Ammon's horn (tissue), 1 donor: ENCODE measurements at places on chromosomes 2 and 18.

DNA sequence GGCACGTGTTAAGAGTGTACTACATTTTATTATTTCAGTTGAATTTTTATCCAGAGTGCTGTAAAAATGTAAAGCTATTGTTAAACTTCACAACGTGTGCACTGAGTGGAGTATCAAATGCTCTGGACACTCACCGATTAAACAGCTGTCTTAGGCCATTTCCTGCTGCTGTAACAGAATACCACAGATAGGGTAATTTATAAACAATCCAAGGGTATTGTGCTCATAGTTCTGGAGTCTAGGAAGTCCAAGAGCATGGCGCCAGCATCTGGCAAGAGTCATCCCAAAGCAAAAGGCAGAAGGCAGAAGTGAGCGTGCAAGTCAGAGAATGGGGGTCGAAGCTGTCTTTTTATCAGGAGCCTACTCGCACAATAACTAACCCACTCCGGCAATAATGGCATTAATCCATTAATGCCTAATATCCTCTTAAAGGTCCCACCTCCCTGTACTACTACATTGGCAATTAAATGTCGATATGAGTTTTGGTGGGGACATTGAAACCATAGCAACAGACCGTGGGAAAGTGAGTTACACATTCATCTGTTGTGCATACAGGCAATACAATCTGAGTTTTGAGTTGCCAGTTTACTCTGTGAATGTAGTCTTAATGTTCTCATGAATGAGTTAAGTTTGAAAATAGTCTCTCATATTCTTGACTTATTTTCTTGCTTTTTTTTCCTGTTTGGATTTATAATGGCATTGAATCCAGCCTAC lies 64.8 kb downstream of the ARMC9 start:
- no peak for DNase-seq

DNA sequence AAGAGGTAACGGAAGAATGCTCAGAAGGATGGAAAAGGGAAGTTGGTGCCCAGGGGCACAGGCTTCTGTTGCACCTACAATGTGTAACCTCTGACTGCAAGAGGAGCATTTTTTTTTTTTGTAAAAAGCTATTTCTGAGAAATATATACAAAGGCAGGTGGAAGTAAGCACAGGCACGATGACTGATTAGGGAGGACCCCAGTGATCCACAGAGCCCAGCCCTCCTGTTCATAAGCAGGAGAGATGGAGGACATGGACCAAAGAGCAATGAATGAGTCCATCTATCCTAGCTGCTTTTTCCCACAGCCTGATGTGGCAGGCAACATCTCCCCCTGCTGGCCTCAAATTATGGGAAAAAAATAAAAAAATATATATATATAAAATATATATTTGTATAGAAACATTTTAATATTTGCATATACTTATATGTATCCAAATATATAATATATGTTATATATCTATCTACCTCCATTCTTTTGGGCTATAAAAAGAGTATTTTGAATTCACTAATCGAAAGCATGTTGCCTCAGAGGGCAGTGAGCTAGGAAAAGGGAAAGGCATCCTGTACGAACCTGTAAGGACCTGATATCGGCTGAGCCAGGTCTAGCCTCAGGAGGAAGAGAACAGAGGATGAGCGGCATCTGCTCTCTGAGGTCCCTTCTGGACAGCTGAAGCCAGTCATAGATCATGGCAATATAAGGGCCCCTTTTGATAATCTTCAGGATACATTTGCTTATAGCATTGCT lies 166.0 kb upstream of the STK17B start:
- DNase-seq, result peak; percentile 17

DNA sequence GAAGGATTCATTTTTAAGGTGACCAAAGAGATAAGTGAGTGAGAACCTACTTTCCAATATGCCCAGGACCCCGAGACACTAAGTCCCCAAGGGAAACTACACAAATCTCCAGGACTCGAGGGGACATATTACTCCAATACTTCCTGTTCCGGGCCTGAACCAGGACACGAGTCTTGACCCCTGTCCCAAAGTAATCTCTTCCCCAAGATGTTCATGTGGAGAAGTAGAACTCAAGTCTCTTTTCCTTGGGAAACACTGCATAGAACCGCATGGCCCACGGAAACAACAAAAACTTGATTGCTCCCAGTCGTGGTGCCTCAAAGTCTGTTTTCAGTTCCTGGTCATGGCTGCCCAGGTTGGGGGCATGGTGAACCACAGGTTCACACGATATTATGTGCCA lies 87.2 kb upstream of the ZEB2 start:
- DNase-seq, result no peak

DNA sequence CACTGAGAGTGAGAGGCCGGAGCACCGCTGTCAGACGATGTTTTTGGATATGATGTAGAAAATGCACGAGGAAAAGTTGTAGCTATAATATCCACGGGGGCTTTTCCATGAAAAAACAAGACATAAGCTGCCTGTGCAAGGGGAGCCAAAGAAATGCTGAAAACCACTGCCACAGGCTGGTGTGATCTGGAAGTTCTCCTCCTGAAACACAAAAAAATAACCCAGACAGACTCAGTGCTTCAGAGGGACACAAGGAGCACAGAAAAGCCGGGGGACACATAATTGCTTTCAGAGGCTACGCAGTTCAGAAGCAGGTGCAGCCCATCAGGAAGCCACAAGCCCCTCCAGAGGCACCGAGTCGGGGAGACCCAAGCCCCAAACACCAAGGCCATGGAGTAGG lies 98.2 kb downstream of the ZNF516 start:
- no peak for DNase-seq

GRCh38 chr2:71700041-71700657 lies 246.8 kb downstream of the DYSF start:
- DNase-seq, result no peak

DNA sequence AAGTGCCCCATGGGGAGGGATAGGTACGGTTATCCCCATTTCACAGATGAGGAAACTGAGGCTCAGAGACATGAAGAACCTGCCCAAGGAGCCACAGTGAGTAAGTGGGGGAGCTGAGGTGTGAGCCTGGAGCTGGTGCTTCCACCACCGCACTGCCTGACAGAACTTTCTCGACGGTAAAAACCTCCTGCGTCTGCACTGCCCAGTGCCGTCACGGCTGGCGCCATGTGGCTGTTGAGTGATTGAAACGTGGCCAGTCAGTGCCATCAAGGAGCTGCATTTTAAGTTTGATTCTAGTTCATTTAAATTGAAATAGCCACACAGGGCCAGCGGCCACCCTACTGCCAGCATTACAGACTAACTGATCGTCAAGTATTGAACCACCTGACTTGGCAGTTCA lies 217.1 kb downstream of the AGAP1 start:
- no peak for DNase-seq

- no peak for DNase-seq
Observed at GRCh38 chr2:145987793-145988192, 1467.9 kb upstream of the ZEB2 start.

GRCh38 chr2:240707821-240708220 lies 16.2 kb downstream of the AQP12A start:
- DNase-seq, result no peak

GRCh38 chr2:108392029-108392428 lies 14.3 kb downstream of the SULT1C4 start:
- no peak for DNase-seq

- peak; percentile 62 for DNase-seq
Observed at GRCh38 chr2:152611458-152612231, 105.6 kb downstream of the PRPF40A start.

- DNase-seq, result no peak
Observed at GRCh38 chr2:230449901-230450467, 34.0 kb downstream of the SP100 start.

GRCh38 chr2:237643582-237644380 lies 16.4 kb downstream of the LRRFIP1 start:
- DNase-seq, result no peak

GRCh38 chr2:102065675-102066252 lies 74.0 kb downstream of the IL1R2 start:
- DNase-seq, result no peak

DNA sequence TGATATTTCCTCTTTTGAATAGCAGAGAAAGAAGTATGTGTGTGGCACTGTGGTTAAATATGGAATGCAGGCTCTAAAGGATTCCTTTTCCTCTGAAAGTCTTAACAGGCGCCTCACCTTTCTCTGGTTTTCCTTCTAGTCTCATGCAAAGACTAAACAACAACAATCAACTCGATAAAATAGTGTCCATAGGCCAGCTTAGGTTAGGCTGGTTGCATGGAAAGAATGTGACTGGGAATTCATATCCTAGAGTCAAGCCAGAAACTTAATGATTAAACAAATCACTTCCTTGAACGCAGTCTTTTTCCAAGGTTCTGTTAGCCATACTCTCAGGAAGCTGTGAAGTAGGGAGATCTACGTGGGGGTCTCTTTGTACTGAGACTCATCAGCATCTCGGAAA lies 800.8 kb upstream of the ID2 start:
- DNase-seq, result no peak

GRCh38 chr2:16626497-16626896 lies 39.1 kb downstream of the CYRIA start:
- DNase-seq, result no peak

DNA sequence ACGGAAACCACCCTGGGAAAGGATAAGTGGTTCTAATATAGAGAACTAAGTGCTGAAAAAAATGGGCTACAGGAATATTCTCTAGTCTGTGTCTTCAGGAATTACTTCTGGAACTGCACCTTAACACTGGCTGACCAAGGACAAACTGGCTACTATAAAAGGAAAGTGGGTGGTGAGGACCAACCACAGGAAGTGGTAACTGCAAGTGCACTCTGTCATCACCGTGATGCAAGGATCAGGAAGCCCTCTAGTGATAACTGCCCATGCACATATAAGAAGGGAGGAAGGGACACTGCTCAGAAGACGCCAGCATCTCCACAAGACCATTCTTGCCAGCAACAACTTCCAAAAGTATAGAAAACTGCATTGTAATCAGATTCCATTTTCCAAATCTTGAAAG lies 424.4 kb upstream of the RGPD4 start:
- DNase-seq, result no peak
